ENCODE measurements at places on chromosomes 4 and X.

- no peak for DNase-seq
Measured at GRCh38 chr4:175805846-175806245, 6.2 kb downstream of the GPM6A start.

GRCh38 chrX:40083120-40083978 lies 14.4 kb downstream of the BCOR start:
- no peak for DNase-seq

- no peak for DNase-seq
Measured at GRCh38 chr4:140115140-140115539, 38.8 kb downstream of the MAML3 start.

DNA sequence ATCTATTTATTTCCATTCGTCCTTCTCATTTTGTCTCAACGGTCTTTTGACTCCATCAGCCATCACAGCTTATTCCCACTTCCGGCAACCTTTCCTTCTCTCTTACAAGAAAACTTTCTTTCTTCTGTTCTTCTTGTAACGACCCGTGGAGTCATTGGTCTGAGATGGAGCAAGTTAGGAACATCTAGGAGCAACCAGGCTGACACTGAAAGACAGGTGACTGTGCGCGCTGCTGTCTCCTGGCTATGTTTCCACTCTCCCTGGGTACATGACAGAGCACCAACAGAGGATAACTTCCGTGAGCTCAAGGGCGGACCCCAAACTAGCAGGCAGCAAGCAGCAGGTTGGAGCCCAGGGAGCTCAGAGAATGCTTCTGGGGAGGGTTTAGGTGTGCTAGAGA lies 2.5 kb downstream of the FGF5 start:
- no peak for DNase-seq

DNA sequence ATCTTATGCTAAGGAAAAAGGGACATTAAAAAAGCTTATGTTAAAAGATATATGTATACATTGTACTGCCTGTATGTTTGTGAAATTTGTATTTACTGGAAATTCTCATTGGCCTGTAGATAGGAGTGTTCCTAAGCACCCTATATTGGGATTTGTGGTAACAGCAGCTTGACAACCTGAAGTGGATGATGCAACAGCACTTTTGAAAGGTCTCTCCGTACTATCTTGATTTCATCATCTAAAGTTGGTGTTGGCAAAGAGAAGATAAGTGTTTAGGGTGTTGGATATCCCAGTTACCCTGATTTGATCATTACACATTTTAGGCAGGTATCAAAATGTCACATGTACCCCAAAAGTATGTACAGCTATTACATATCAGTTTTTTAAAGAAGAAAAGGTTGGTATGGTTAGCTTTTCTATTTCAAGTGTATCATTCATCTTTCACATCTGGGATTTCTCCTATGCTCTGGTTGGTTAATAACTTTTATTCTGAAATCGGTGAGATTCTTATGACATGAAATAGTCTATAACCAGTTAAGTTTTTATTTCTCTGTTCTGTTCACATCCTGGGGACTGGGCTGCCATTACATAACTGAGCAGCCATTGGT lies 10.3 kb downstream of the HADH start:
- no peak for DNase-seq

- no peak for DNase-seq
Measured at GRCh38 chr4:107799669-107800450, 24.9 kb upstream of the SGMS2 start.
